NCI-H774 (cell line): ENCODE measurements at places on chromosomes 3 and 15.
A peak's percentile ranks its signal among the peaks of the same experiment; 100 is the strongest.

DNA sequence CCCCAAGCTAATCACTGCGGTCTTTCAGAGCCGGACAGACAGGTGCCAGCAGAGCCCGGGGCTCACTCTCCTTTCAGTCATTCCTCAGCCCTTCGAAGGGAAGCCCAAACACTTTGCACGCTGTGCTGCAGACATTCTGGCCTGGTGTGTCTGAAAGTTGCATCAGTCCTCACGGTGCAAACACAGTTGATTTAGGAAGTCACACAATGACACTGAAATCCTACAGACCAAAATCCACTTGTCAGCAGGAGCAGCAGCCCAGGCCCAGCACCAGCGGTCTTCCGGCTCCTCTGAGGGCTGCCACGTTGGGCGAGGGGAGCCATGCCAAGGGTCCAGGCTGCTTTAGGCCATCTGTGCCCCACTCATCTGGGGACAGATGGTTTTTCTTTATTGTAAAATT, 61.6 kb downstream of the RGMA start:
- no peak for DNase-seq

DNA sequence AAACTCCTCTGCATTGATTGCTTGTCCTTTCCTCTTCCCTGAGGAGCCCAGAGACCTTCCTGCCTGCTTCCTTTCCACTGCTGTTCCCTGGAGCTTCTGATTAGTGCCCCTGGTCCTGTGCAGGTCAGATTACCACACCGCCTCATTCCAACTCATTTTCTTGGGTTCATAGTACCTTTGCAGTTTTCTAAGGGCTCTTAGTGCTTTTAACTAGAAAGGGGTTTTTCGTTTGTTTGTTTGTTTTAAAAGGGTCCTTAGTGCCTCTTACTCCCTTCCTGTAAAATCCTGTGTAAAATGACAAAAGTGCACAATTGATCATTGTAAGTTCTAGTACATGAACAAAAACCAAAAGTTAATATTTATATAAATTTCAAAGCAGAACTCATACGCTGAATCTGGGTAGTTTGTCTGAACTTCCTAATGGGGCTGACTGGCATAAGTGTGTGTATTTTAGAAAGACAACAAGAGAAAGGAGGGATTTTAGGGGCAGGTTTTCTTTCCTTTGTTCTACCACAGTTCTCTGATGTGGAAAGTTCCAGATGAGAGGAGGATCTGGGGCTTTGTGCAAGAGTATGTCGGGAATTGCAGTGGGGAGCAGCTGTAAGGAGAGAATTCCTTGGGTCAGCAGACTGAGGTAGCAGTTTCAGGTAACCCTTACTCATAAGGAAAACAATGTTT, 30.6 kb downstream of the SNRK start:
- DNase-seq, result no peak

- DNase-seq, result no peak
Observed at GRCh38 chr3:121724130-121724529, 25.4 kb downstream of the GOLGB1 start.

DNA sequence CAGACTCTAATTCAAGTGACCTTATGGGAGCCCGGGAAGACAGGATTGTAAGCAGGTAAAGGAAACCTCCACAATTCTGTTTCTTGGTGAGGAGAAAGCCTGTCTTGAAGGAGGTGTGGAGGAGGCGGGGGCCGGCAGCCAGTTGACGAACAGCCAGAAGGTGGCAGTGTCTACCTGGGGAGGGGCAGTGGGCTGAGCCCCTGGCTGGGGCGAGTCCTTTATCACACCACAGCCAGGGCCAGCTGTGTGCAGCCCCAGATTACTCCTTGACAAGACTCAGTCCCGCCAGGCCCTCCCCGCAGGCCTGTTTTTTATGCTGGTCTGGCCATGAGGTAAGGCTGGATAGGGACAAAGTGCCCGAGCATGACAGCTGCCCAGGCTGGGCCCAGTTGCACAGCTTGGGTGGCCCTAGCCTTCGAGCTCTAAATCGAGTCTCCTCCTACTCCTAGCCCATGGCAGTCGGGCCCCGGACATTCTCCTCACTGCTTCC, 40.9 kb upstream of the IDH2 start:
- peak; percentile 39 for DNase-seq

DNA sequence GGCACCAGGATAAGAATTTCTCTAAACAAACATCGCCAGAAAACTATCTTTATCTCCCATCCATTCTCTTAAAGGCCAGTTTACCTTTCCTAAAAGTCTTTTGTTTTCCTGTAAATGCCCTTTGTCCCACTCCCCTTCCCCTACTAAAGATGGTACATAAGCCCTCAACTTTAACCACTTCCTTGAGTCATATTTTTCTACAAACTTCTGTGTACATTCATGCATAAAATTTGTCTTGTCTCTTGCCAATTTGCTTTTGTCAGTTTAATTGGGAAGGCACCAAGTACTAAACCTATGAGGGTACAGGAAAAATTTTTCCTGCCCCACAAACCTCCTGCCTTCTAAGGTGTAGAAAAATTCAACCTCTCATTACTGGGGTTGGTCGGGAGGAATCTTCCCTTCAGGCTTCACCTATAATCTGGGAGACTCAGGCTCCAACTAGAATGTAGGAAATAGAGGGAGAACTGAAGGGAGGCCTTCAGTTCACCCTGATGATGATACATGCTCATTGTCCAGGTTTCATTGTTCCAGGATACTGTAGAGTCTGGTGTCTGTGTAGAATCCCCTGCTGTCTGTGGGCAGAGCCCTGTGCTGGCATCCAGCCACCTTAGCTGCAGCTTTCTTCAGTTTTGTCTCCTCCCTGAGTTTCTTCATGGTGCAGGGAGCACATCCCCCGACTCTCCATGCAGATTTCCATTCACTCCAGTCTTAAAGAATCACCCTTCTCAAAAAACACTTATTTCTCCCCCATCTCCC, 53.2 kb downstream of the CD200R1L start:
- DNase-seq, result no peak

DNA sequence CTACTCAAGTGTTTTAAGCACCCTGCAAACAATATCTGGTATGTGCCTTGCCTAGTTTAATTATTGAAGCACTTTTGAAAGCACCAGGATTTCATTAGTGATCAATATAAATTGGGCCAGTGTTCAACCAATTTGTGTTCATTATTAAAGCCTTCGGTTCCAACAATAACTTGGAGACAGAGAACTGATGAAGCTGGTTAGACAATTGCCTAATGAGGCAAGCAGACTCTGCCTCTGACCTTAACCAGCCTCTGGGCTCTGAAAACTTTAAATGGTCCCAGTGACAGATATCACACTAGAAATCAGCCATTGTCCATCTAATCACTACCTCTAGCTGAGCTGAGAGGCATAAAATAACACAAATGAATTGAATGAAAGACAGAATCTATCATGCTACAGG, 139.9 kb upstream of the CNTN6 start:
- no peak for DNase-seq
